ENCODE measurements at places on chromosomes 7 and 10.

DNA sequence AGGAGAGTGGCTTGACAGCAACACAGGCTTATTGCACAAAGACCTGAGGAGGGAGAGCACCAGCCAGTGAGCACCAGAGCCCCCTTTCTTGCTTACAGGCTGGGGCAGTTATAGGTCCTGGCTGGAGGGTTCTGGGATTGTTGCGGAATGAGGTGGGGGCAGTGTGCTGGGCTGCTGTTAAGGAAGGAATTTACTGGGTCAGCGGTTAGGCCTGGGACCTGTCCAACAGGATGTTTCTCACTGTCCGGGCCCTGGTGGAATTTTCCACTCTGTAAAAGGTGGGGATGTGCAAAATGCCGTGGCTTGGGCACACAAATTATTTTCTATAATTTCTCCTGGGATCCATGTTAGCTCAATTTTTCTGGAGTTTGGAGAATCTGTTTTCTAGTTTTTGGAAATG is 757.3 kb downstream of the TYW1 start:
- DNase-seq, result no peak

DNA sequence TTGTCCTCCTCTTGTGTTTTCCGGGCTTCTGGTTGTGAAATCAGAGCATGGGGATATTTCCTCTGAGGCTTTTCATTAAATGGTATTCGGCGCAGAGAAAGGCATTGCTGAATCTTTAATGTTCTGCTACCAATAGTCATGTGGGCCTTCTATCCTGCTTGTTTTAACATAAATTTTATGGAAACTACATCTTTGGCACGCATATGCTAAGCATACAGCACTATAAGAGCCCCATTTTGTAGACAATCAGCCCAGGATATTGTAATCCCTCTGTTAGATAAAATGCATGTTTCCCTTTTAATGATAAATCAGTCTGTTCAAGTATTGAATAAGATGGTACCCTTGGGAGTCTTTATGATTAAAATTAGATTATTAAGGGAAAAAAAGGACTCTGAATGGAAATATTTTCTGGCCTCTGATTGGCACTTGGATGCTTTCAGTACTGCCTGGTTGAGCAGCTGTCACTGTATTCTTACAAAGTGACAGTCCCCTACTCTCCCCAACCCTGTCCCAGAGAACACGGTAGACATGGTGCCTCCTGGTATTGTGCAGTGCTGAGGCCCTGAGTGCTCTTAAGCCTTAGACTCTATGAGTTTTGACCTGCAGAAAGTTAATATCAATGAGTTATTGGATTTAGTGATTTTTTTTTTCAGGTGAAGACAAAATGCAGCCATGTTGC is 256.3 kb downstream of the POU6F2 start:
- no peak for DNase-seq

GRCh38 chr10:34773636-34774630 is 41.2 kb downstream of the PARD3 start:
- DNase-seq, result no peak

DNA sequence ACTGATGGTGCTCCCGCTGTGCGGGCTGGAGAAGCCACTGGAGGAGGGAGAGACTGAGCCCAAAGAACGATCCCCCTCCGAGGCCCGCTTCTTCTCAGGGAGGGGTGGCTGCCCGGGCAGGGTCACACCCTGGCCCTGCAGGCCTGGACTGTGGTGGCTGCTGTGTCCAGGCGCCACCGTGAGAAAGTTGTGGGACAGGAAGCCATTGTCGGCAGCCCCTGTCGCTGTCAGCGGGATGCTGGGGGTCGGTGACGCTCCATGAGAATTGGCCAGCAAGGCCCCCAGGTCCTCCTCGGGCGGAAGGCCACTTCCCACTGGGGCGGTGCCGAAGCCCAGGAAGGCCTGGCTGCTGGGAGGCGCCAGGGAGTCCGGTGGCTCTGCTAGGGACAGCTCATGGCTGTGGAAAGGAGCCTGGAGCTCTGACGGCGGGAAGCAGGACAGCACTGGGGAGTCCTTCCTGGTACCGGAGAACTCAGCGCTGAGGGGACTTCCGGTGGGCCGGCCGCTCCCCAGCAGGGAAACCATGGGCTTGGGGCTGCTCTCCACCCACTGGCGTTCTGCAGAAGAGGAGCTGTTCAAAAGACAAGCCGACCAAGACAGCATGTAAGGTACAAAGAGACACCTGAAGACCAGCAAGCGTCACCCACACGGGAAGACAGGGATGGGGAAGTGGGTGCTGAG is 278.8 kb downstream of the TNS3 start:
- DNase-seq, result no peak

DNA sequence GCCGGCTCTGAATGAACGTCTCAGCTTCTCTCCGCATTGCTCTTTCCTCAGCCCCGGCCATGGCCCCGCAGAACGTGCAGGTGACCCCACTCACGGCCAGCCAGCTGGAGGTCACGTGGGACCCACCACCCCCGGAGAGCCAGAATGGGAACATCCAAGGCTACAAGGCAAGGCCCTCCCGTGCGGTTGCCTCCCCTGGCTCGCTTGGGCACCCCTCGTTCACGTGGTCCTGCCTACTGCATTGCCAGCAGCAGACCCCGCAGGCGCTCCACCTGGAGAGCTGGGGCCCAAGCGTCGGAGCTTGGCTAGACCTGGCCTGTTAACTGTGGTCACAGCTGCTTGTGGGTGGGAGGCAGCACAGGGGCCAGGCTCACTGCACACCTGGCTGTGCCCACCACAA is 476.3 kb upstream of the FOXK1 start:
- no peak for DNase-seq

DNA sequence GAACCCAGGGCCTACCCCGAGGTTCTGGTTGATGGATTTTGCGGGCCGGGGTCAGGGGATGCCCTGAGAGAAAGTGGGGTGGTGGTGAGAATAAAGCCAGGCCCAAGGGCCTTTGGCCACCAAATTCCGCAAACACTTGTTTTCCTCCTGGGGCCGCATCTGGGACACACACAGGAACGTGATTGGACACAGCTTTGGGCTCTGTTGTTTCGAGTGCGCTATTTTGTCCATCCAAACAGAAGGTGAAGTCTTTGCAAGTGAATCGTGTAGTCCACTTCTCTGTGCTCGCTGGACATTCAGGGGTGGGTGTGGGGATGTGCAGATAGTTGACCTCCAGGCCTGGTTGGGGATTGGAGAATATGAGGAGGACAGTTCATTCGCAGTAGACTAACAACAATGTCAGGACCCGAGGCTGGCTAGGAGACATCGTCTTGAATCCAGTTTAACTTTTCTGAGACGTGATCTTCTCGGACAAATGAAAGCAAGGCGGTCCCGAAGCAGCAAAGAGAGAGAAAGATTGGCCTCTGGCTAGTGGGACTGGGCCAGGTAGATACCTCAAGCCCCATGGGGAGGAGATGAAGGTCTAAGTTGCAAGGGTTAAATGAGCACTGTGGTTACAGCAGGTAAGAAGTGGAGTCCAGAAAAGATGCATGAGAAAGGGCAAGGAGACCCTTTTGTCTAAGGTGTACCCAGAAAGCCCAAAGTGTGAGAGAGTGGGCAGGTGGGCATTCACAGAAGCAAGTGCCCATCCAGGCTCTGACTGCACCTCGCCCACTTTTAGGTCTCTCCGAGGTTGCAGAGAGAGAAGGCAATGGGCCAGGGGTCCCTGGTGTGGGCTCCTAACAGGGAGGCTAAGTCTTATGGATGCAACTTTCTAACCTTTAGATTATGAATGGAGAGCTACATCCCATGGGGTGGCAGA is 764 bp upstream of the FAM131B start:
- no peak for DNase-seq

- DNase-seq, result no peak
Observed at GRCh38 chr10:20893297-20893696, 3.8 kb downstream of the NEBL start.

GRCh38 chr10:70917635-70918034 is 29.3 kb upstream of the PCBD1 start:
- DNase-seq, result no peak

GRCh38 chr7:23383225-23383624 is 84.1 kb downstream of the MALSU1 start:
- DNase-seq, result no peak

DNA sequence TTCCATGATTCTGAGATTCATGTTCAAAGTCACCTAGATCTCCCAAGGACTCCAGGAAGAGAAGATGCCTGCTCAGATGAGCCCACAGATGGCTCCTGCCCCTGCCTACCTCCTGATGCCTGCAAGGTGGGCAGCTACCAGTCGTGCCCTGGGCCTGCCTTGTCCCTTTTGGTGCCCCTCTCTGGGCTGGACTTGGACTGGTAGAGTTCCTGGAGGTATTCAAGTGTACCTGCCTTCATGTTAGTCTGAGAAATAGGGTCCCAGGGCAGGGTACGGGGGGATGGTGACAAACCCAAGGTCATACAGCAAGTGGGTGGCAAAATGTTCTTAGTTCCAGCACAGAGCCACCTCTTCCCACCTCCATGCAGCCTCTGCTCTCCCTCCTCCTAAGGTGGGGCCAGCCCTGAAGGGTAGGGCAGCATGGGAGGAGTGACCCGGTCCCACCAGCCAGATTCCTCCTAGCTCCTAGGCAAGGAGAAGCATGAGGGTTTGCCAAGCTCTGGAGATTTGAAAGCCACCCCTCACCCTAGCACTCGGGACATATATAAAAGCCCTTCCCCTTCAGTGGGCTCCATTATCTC is 80.8 kb upstream of the UNC5B start:
- DNase-seq, result no peak

GRCh38 chr7:112648781-112649180 is 141.4 kb downstream of the TMEM168 start:
- no peak for DNase-seq

DNA sequence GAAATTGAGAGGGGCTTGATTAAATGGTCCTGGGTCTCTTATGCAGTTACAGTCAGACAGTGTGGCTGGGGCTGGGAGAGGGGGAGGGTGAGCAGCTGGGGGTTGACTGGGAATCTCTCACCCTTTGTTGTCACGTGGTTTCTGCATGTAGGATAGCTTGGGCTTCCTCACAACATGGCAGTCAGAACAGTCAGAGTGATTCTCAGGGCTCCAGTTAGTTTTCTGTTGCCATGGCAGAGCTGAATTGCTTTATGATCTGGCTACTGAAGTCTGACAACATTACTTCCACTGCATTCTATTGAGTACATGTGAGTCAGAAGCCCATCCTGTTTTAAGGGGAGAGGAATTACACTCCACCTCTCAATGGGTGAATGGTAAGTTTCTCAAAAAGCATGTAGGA is 102.7 kb downstream of the WDR11 start:
- no peak for DNase-seq

GRCh38 chr10:31972519-31973041 is 43.9 kb upstream of the ARHGAP12 start:
- no peak for DNase-seq

DNA sequence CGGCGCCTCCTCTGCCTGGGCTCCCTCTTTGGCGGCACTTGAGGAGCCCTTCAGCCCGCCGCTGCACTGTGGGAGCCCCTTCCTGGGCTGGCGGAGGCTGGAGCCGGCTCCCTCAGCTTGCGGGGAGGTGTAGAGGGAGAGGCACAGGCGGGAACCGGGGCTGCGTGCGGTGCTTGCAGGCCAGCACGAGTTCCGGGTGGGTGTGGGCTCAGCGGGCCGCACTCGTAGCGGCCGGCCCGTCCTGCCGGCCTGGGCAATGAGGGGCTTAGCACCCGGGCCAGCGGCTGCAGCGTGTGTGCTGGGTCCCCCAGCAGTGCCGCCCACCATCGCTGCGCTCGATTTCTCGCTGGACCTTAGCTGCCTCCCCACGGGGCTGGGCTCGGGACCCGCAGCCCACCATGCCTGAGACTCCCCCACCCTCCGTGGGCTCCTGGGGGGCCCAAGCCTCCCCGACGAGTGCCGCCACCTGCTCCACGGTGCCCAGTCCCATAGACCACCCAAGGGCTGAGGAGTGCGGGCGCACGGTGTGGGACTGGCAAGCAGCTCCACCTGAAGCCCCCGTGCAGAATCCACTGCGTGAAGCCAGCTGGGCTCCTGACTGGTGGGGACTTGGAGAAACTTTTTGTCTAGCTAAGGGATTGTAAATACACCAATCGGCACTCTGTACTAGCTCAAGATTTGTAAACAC is 73.8 kb upstream of the KMT2E start:
- DNase-seq, result no peak

- no peak for DNase-seq
Observed at GRCh38 chr10:14010101-14010558, 320.6 kb downstream of the FRMD4A start.

GRCh38 chr7:133699386-133699785 is 427.8 kb upstream of the LRGUK start:
- DNase-seq, result no peak

GRCh38 chr10:43057231-43057711 is 19.6 kb upstream of the RET start:
- DNase-seq, result no peak

- DNase-seq, result no peak
Observed at GRCh38 chr7:1494447-1494846, 9.7 kb downstream of the INTS1 start.

- DNase-seq, result no peak
Observed at GRCh38 chr10:93434991-93435491, 47.1 kb downstream of the MYOF start.

DNA sequence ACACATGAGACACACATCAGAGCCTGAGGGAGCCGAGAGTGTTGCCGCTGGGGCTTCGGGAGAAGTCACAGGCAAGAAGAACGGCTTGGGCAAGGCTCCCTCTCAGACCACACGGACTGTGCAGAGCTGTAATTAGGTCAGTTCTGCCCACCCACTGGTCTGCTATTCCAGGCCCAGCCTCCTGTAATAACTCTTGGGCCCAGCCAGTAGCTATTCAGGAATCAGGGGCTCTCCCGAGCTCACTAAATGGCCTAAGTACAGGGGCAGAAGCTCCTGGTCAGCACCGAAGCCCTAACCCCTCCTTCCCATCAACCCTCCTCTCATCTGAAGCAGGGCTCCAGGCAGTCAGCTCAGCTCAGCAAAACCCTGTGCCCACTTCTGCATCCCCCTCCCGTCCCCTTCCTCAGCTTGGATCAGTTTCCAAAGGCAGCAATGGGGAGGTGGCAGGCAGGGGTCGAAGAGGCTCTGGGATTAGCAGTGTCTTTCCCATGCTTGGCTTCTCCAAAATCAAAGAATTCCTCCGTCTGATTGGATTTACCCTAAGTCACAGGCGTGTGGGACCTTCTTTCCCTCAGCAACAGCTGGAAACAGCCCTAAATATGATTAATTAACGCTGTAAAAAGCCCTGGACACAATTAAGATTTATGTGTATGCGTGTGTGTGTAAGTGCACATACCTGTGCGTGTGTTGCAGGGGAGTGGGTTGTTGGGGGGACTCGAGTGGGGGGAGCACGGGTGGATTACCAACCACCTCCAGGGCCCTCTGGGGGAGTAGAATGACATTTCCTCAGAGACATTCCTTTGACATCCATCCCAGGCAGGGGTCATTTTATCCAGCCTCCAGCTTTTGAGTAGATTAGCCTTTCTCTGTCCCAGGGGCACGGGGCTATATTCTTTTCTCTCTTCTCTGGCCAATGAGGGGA is 48.4 kb upstream of the BTRC start:
- no peak for DNase-seq
